ENCODE measurements at places on chromosomes 1 and 21.

- H3K27ac ChIP-seq = no peak overlapping the region
- no peaks in the 10 kb centered on the region for H3K36me3 ChIP-seq
- no peaks in the 10 kb centered on the region for H3K4me1 ChIP-seq
- H3K27me3 ChIP-seq = no peaks in the 10 kb centered on the region
- no peak overlapping the region for H3K4me3 ChIP-seq
Observed at GRCh38 chr1:8860738-8861516, 17.6 kb downstream of the ENO1 start.

DNA sequence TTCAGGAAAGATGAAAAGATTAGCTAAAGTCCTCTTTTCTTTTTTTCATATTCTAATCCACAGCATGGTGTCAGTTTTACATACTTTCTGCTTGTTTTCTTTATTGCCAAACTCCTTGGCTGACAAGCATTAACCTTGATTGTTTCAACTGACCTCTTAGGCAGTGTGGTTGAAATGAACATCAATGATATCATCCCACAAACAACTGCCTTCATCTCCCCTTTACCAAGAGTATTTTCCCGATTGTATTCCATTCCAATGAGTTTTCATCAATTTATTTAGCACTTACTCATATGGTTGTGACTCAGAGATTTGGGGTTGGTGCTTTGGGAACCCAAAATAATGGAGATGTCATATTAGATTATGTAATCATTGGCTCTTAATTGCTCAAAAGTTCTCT lies 71.8 kb downstream of the SPAG17 start:
- H3K36me3 ChIP-seq = no peaks in the 10 kb centered on the region
- H3K27ac ChIP-seq = no peak overlapping the region
- H3K4me1 ChIP-seq = no peaks in the 10 kb centered on the region
- no peak for DNase-seq
- no peak overlapping the region for H3K4me3 ChIP-seq
- no peaks in the 10 kb centered on the region for H3K27me3 ChIP-seq

GRCh38 chr1:204447190-204447589 lies 35.6 kb upstream of the PPP1R15B start:
- no peaks in the 10 kb centered on the region for H3K36me3 ChIP-seq
- no peak for DNase-seq
- H3K27ac ChIP-seq = no peak overlapping the region
- no peaks in the 10 kb centered on the region for H3K4me1 ChIP-seq
- H3K27me3 ChIP-seq = no peaks in the 10 kb centered on the region

DNA sequence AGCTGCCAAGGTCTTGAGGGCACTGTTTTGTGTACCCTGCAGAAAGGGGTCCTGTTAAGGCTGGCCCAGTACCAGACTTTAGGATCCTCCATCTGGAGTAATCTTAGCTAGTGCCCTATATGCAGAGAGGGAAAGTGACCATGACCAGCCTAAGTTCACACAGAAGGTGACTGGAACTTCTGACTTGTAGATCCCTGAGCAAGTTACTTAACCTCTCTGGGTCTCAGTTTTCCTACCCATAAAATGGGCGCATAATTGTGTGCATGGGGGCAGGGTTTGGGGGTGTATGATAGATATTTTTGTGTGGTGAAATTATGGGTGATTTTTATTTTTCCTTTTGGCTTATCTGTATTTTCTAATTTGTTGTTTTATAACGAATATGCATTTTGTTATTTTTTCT lies 3.3 kb upstream of the SHISAL2A start:
- H3K36me3 ChIP-seq = no peaks in the 10 kb centered on the region
- no peak for DNase-seq
- no peak overlapping the region for H3K27ac ChIP-seq
- H3K4me3 ChIP-seq = no peak overlapping the region

DNA sequence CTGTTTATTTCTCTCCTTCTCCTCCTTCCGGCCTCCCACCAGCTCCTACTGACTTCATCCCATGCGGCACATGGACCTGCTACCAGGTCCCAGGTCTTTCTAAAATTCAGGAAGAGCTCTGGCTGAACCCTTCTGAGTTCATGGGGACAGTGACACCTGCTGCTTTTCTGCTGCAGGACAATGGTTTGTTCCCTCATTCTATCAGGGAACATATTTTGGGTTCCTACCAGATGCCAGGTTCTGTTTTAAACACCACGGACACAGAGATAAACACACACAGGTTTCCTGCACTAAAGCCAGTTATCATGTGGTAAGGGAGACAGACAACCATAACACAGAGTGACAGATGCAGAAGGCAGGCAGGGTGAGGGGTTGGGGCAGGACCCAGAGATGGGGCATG lies 114.0 kb upstream of the RAB4A start:
- no peaks in the 10 kb centered on the region for H3K4me1 ChIP-seq
- H3K27ac ChIP-seq = no peak overlapping the region
- H3K36me3 ChIP-seq = no peaks in the 10 kb centered on the region
- no peaks in the 10 kb centered on the region for H3K27me3 ChIP-seq

- no peak for DNase-seq
- no peaks in the 10 kb centered on the region for H3K36me3 ChIP-seq
- no peak overlapping the region for H3K27ac ChIP-seq
- no peaks in the 10 kb centered on the region for H3K4me1 ChIP-seq
- no peaks in the 10 kb centered on the region for H3K27me3 ChIP-seq
Observed at GRCh38 chr21:41135746-41136145, 32.2 kb upstream of the BACE2 start.

DNA sequence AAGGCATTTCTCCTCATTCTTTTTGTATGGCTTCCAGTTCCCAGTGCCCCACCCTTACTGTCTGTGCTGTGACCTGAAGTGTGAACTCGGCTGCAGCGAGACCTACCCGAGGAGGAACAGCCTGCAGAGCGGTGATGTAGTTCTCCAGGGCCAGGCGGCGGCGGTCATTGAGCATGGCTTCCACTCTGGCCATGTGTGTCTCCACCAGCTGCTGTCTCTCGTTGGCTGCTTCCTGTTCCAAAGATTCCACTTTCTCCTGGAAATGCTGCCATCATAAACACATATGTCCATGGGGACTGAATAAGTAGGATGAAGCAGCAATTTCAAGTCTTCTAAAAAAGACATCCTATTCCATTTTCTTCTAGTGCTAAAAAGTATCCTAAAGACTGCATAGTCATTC lies 195.6 kb downstream of the APP start:
- no peak overlapping the region for H3K4me3 ChIP-seq
- DNase-seq = no peak
- H3K4me1 ChIP-seq = no peaks in the 10 kb centered on the region
- H3K36me3 ChIP-seq = no peaks in the 10 kb centered on the region

- no peaks in the 10 kb centered on the region for H3K27me3 ChIP-seq
- no peak overlapping the region for H3K27ac ChIP-seq
- peak; percentile 25 for DNase-seq
- H3K36me3 ChIP-seq = no peaks in the 10 kb centered on the region
- H3K4me1 ChIP-seq = no peaks in the 10 kb centered on the region
Observed at GRCh38 chr1:37692834-37693175, 489 bp downstream of the CDCA8 start.

GRCh38 chr1:164703463-164703862 lies 144.5 kb downstream of the PBX1 start:
- H3K27ac ChIP-seq = peak overlapping the region; percentile 92
- no peaks in the 10 kb centered on the region for H3K36me3 ChIP-seq
- H3K27me3 ChIP-seq = no peaks in the 10 kb centered on the region
- DNase-seq = peak; percentile 81
- H3K4me3 ChIP-seq = no peak overlapping the region

DNA sequence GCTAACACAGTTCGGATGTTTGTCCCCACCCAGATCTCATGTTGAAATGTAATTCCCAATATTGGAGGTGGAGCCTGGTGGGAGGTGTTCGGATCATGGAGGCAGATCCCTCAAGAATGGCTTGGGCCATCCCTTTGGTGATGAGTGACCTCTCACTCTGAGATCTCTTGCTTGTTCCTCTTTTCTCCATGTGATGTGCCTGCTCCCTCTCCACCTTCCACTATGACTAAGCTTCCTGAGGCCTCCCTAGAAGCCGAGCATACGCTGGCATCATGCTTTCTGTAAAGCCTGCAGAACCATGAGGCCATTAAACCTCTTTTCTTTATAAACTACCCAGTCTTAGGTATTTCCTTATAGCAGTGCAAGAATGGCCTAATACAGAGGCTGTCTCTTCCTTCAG lies 8.1 kb upstream of the PLA2G5 start:
- H3K36me3 ChIP-seq = no peaks in the 10 kb centered on the region
- no peak overlapping the region for H3K4me3 ChIP-seq
- H3K27me3 ChIP-seq = no peaks in the 10 kb centered on the region
- no peak for DNase-seq
- H3K27ac ChIP-seq = no peak overlapping the region

DNA sequence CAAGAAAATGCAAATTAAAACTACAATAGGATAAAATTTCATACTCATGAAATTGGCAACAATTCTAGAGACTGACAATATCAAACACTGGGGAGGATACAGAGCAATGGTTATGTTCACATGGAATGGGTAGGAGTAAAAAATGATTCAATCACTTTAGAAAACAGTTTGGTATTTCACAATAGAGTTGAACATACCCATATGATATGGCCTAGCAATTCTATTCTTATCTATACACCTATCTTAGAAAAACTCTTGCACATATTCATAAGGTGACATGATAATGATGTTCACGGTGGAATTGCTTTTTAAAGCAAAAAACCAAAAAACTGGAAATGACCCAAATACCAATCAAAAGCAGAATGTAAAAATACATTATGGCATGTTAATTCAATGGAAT lies 28.7 kb downstream of the PHC2 start:
- no peak overlapping the region for H3K4me3 ChIP-seq
- no peaks in the 10 kb centered on the region for H3K27me3 ChIP-seq
- DNase-seq = no peak
- no peaks in the 10 kb centered on the region for H3K36me3 ChIP-seq
- H3K4me1 ChIP-seq = no peaks in the 10 kb centered on the region
- no peak overlapping the region for H3K27ac ChIP-seq

GRCh38 chr1:234987415-234988154 lies 141.1 kb downstream of the TOMM20 start:
- no peak overlapping the region for H3K4me3 ChIP-seq
- DNase-seq = peak; percentile 86
- peaks cover 6% of the 10 kb centered on the region for H3K4me1 ChIP-seq
- H3K27me3 ChIP-seq = no peaks in the 10 kb centered on the region
- no peaks in the 10 kb centered on the region for H3K36me3 ChIP-seq
- peak overlapping the region; percentile 87 for H3K27ac ChIP-seq

DNA sequence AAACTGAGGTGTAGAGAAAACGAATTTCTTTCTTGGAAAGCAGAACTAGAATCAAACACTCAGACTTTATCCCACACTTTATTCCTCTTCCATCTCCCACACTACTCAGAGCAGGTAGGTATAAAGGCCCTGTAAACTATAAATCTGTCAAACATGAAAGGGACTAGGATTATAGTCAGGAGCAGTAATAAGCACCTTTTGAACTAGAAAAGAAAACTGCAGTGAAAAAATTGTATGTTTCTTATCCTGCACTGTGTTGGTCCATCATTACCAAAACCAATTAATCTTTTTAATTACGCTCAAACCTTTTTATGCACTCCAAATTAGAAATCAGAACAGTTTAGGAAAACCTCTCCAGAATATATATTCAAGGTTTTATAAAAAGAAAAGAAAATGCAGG lies 47.6 kb downstream of the LPAR3 start:
- H3K27me3 ChIP-seq = no peaks in the 10 kb centered on the region
- DNase-seq = no peak
- H3K27ac ChIP-seq = no peak overlapping the region
- no peaks in the 10 kb centered on the region for H3K4me1 ChIP-seq

DNA sequence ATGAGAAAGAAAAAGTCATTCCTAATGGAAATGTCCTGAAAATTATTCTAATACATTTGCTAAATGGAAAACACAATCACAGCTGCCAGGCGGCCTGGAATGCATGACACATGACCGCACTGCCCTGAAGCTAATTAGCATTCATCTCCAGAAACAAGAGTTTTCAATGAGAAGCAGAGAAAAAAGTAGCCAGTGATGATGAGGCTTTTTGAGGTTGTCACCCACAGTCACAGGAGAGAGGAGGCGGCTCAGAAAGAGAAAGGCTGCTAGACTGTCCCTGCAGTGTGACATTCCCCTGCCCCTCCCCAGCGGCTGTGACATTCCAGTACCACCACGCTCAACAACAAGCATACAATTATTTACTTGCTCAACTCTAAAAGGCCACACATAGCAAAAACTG lies 122.9 kb upstream of the KRTAP19-8 start:
- DNase-seq = no peak
- H3K4me3 ChIP-seq = no peak overlapping the region
- H3K36me3 ChIP-seq = no peaks in the 10 kb centered on the region
- peak overlapping the region; percentile 82 for H3K27ac ChIP-seq

Data from uterus (tissue), 4 donors.